Endothelial cell of umbilical vein (primary cell): ENCODE measurements at places on chromosomes 12 and 14.

- DNase-seq, result no peak
These were observed 82.5 kb upstream of the KICS2 start for GRCh38 chr12:64304571-64304970.

DNA sequence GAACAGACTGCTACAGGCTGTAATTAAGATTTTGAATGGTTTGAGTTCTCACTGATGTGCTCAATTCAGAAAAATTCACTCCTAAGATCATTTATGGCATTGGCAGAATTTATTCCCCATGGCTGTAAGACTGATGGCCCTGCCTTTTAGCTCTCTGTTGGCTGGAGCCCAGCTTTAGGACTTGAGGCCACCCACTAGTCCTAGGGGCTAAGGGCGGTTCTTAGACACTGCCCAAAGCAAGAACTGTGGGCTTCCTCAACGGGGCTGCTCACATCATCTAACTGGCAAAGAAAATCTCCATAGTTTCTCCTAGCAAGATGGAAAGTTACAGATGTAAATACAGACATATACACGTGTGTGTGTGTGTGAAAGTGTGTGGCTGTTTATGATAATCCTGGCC lies 3.4 kb upstream of the CCER1 start:
- no peak for DNase-seq

DNA sequence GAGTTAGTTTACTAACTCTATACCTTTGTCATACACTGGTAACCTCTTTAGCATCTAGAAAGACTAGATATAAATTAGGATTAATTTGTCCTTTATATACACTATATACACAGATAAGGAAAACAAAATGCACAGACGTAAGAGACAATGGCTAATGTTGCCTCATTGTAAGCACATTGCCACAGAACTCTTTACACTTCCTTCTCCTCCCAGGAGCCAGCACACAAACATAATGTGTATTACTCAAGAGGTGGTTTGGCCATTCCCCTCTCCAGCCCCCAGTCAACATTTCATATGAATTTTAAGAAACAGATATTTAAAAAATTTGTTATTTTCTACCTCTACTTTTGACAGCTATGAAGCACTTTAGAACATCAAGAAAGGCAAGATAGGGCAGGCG lies 131.4 kb upstream of the OR4E1 start:
- no peak for DNase-seq

DNA sequence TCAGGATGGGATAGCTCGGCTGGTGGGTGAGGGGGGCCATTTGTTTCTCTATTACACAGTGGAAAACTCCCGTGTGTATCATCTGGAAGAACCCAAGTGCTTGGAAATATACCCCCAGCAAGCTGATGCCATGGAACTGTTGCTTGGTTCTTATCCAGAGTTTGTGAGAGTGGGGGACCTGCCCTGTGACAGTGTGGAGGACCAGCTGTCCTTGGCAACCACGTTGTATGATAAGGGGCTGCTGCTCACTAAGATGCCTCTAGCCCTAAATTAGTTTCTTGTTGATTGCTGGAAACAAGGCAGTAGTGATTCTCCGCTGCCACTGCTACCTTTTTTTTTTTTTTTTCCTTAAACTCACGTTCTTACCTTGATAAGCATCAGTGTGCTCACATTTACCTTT lies 1.9 kb downstream of the RIOX1 start:
- no peak for DNase-seq

DNA sequence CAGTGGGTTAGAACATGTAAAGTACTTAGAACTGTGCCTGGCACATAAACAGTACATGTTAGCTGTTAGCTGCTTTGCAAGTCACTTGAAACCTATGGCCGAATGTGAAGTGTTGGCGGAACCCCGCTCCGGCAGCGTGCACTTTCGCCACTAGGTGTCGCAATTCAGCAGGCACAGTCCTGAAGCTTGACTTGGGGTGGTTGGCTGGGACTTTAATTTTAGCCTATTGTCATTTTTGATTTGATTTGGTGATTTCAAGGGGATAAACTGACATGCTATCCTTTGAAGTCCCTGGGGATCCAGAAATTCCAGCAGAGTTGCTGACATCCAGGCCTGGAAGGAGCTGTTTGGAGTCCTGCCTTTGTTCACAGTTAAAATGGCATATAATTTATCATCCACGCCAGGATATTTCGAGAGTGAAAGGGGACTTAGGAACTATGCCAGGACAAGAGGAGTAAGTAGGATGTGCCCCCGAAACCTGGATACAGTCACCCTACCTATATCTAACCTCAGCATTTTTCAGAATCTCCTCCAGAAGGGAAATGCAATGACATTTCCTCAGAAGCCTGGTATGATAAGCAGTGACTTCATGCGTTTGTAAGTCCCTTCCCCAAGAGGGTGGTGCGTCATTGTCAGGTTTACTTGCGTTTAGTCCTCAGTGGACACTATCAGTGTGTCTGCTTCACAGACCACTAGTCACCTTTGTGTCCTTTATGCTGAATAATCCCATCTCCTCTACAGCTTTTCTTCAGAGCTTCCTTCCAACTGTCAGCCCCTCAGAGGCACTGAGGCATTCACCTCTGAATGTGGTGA lies 3.5 kb upstream of the TSPAN9 start:
- peak; percentile 90 for DNase-seq

- DNase-seq, result no peak
These were observed 63.9 kb downstream of the AACS start for GRCh38 chr12:125129179-125129571.

DNA sequence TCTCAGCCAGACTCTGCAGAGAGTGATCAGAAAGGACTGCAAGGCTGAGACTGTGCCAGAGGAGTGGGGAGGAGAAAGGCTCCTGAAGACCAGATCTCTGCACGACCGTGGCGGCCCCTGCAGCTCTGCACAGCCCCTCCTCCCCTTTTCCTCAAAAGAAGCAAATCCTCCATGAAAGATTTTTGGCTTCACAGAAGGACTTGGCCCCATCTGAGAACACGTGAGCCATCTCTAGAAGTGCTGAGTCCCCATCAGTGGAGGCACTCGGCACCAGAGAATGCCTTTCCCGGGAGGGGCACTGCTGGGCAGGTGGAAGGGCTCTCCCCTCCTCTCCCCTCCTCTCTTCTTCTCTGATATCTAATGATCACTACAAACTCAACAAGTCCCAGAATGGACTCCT lies 6.8 kb downstream of the FIGNL2 start:
- no peak for DNase-seq

DNA sequence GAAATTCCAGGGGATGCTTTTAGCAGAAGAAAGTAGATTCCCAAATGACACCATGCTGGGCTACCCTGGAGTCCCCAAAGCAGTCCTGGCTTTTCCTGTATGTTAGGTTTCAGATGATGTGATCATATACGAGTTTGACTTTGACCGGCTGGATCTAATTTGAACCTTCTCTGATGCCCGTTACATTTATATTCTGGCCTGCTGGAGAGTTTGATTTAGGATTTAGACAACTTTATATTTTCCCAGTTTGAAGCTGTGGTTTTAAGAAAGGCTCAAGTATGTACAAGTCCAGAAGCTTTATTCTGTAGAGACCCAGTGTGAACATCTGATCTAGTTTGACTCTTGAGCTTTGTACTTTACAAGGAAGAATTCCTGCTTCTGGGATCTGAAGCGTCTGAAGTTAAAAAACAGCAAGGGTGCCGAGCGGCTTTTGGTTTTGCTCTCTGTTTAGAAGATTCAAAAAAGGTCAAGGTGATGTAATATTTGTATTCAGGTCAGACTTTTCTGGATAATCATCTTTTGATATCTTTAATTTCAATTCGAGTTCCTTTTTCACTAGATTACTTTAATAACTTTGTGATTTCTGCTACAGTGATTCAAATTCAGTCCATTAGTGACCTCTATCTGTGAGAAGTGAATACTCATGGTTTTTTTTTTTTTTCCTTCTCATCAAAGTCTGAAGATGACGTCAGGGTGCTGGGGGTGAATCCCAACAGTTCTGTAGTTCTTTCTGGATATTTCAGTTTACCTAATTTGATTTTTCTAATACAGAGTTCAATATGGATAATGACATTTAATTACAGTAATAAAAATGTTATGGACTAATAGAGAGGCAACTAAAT lies 6.3 kb downstream of the FLRT2 start:
- peak; percentile 80 for DNase-seq

- no peak for DNase-seq
These were observed 21.4 kb upstream of the RPLP0 start for GRCh38 chr12:120222288-120222832.

GRCh38 chr14:103735815-103736545 lies 20.4 kb downstream of the ZFYVE21 start:
- DNase-seq, result no peak

GRCh38 chr12:118432812-118433545 lies 56.6 kb downstream of the SUDS3 start:
- no peak for DNase-seq

DNA sequence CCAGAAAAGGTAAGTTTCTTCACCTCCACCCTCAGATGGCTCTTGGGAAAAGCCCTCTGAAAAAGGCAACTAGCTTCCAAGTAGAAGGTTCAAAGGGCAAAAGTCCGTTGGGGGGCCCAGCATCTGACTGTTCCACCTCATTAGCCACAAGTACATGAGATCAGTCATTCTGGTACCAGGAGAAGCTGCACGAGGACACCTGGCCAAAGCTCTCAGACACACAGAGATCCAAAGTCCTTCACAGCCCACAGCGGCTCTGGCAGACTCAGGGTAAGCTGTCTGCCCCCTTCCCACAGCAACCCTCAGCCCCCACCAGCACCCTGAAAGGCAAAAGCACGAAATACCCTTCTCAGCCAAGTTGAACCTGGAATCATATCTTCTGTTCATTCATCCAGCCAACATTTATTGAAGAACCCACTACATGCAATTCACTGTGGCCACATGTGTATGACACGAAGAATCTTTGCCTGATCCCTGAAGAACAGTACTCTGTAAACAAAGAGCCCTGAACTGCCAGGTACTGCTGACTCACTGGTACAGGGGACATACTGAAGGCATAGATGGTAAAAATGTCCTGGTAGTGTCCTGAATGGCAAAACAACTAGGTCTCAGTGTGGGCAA lies 19.0 kb downstream of the SLC7A7 start:
- DNase-seq, result no peak

GRCh38 chr12:109100741-109101140 lies 3.3 kb downstream of the UNG start:
- no peak for DNase-seq

GRCh38 chr12:6090803-6091202 lies 33.7 kb downstream of the VWF start:
- no peak for DNase-seq

DNA sequence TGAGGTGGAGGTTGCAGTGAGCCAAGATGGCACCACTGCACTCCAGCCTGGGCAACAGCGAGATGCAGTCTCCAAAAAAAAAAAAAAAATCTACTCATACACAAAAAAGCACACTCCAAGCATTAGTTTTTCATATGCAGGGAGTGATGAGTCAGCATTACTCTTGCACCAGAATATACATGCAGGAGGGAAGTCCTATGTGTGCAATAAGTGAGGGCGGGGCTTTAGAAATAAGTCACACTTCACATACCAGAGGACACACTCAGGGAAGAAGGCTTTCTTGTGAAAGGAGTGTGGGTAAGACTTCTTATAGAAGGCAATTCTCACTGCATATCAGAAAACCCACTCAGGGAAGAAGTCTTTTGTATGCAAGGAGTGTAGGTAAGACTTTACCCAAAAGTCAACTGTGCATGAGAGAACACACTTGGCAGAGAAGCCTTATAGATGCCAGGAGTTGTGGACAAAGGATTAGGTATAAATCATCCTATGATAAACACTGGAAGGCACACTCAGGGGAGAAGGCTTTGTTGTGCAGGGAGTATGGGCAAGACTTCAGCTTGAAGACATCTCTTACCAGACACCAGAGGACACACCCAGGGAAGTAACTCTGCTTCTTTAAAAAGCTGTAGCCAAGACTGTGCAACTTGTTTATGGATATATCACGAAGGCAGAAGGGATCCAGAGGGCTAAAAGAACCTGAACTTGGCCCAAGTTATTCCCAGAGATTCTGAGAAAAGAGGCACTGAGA lies 50.5 kb downstream of the ATF7 start:
- DNase-seq, result no peak

GRCh38 chr14:21308132-21308478 lies 28.2 kb downstream of the RPGRIP1 start:
- DNase-seq, result no peak

DNA sequence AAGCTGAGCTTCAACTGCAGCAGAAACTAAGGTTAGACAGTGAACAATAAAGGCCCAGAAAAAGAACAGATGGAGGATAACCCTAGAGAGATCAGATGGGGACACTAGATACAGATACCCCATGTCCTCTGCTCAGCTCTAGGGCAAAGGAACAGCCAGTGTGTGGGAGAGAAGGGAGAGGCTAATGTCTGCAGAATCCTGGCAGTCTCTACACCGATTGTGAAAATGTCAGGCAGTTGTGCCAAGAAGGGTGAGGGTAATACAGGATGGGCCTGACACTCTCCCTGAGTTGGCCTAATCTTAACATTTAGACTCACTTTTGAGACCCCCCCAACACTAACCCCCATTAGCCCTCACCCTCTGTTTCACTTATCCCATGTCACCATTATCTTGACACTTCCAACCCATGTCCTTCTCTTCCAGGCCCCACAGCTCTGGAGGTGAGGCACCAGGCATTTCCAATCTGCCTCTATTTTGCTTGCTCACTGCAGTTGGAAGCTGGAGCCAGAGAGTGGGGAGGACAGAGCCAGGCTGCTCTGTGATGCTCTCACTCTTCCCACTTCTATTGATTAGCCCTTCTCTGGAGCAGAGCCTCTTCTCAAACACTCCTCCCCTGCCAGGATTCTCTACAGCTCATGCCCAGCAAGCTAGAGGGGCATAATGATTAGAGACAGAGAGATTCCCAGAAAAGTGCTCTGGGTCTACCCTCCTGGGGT lies 3.0 kb upstream of the BLOC1S1 start:
- DNase-seq, result no peak

DNA sequence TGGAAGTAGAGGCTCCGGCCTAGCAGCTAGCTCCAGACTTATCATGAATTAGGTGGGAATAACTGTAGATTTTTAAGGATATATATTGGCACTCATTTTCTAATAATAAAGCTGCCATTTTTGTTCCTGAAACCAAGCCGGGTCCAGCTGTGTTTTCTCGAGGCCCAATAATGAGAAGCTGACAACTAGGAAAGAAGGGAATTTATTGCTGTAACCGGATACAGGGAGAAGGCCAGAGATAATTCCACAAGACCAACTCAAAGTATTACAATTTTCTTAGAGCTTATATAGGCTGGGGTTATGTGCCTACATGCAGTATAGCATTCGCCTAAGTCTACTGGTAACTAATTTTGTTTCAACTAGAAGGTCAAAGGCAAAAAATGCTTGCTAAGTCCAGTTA lies 122.3 kb upstream of the FBXO33 start:
- DNase-seq, result no peak

DNA sequence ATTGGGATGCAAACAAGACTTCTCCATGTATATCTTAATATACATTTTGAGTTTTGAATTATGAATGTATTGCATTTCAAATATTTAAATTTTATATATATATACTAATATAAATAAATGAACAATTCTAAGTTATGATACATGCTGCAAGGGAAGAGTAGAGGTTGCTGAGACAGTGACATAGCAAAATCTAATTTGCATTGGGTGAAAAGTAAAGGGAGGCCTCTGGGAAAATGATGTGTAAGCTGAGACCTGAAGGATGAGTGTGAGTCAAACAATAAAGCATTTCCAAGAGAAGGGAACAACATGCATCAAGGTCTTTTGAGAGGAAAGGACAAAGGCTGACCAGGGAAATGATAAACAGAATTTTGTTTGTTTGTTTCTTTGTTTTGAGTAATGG lies 62.9 kb upstream of the PTPRQ start:
- DNase-seq, result no peak

GRCh38 chr12:11089246-11089645 lies 2.9 kb downstream of the TAS2R43 start:
- no peak for DNase-seq
